Hepatocyte (in vitro differentiated cells): ENCODE measurements at places on chromosomes 6 and 20. TPM values are rescaled to one million over a fixed set of nuclear protein-coding genes. Genes with fewer than 3 reads are reported as not detected.

ZBP1 gene
- not detected in 2 replicates for total RNA-seq

FILIP1 gene
- total RNA-seq, result 6.0 and 7.3 TPM in 2 replicates

PPDPF gene
- total RNA-seq, result 47.6 and 55.1 TPM in 2 replicates

TFAP2C gene
- 0.88 and 1.7 TPM in 2 replicates for total RNA-seq

- DNase-seq, result no peak
These were observed 15.7 kb downstream of the BRD2 start for GRCh38 chr6:32983964-32984621.

DNA sequence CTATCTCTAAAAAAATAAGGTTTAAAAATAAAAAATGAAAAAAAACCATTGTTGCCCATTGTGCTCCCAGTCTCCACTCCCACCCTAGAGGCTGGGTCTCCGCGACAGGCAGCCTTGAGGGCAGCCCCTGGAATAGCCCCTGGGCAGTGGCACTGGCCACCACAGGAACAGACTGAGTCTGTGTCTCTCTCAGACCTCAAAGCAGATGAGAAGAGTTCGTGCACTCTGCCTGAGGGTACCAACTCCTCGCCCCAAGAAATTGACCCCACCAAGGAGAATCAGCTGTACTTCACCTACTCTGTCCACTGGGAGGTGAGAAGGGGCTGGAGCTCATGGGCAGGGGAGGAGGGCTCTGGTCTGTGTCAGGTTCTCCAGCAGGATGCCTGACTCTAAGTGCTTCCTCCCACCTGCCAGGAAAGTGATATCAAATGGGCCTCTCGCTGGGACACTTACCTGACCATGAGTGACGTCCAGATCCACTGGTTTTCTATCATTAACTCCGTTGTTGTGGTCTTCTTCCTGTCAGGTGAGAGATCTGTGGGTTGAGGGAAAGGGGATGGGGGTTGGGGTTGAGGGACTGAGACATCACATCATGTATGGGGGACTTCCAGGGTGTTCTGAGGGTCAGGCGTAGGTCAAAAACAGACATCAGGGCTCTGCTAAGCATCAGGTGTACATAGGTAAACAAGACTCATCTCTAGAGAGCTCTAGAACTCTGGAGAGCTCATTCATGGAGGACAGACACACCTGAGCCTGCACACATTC, 35.6 kb downstream of the TM9SF4 start:
- no peak for DNase-seq

DNA sequence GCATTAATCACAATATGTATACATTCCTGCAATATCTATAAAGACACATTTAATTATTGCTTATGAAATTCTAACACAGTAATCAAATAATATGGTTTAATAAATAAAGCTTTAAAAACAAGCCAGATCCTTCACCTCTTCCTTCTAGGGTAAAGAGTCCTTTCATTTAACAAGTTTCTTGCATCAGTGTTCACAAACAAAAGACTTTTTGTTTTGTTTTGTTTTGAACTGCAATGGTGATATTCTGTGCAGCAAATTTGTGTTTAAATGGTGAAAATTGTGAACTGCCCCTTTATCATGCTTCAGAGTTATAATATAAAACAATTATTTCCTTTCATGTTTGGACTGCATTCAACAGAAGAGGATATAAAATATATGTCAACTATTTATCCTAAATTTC, 177.3 kb downstream of the EPHA7 start:
- DNase-seq, result no peak

DNA sequence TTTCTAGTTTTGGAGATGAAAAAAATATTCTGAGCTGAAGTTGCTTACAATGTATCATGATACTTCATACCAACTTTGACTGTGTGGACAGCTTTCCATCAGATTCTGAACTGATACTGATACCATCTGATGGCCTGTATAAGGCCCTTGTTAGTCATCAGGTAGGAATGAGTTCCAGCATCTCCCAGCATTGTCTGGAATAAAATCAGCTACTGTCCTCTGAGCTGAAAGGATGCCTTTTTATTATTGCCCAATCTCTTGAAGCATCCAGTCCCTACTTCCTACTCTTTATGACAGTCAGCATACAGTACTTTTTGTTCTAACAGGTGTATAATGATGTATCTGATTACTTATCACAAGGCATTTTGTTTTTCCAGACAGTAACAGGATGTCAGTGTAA, 70.6 kb upstream of the EYA4 start:
- no peak for DNase-seq

DNA sequence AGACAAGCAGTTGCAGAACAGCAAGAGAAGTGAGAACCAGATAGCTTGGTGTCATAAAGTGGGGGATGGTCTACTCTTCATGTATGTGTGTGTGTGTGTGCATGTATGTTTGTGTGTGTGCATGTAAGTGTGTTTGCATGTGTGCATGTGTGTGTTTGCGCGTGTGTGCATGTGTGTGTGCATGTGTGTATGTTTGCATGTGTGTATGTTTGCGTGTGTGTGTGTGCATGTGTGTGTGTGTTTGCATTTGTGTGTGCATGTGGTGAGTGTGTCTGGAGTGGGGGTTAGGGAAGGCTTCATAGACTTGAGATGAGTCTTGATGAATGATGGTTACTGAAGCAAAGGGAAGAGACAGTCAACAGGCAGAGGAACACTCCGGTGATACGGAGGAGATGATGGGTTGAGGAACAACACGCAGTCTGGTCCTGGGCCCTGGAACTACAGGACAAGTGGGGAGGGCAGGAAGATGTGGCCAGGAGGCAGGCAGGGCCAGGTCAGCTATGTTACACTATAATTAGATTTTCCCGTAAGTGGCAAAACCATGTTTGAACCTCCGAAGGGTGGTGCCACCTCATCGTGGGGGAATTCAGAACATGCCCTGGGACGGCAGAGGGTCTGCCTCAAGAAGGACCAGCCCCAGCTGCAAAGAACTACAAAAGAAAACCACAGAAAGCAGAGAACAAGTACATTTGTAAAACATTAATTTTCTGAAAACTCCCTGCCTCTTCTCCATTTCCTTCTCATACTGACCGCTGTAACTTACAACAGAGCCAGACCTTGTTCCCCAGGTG, 38.7 kb upstream of the PDE10A start:
- no peak for DNase-seq

GRCh38 chr6:44508646-44509045, 121.1 kb downstream of the CDC5L start:
- DNase-seq, result no peak

- DNase-seq, result no peak
These were observed 79.9 kb downstream of the CEBPB start for GRCh38 chr20:50270569-50270968.

GRCh38 chr6:63448229-63448628, 124.1 kb upstream of the LOC128125822 start:
- no peak for DNase-seq

GRCh38 chr20:52748990-52749389, 223.2 kb upstream of the TSHZ2 start:
- DNase-seq, result no peak

DNA sequence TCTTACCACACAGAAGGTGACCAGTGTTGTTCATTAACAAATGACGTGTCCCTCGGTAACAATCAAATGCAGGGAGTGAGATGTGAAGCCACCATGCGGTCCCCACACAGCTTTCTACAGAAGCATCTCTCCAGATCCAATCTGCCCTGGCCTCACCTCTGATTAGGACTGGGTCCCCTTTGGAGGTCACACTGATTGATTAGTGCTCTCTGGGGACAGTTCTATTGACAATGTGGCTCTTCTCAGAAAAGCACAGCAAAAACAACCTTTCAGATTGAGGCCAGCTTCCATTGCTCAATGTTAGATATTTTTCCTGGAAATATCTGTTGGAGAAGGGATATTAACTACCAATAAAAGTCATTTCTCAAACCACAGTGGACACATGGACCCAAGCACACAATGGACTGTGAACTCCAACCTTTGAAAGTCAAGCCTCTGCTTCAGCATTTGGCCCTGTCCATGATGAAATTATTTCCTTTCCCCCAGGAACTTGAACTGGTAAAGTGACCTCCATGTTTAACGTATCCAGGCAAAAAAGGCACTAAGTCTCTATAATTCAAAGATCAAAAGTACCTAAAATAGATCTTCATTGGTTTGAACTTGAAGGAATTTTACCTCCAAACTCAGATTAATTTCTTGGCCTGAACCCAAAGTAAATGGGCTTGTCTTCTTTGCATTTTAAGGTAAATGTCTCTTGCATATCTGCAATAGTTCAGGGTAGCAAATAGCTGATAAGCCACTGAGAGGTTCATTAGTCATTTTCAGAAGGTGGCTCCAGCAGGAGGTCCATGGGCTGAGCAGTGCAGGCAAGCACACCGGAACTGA, 118.5 kb downstream of the FOXA2 start:
- no peak for DNase-seq
